Esophagus squamous epithelium (tissue), 5 donors: ENCODE measurements at places on chromosomes 16 and 17. TPM values are rescaled to one million over a fixed set of nuclear protein-coding genes. Genes with fewer than 3 reads are reported as not detected.

FBXW10 gene
- total RNA-seq, result 0.09 TPM

GRCh38 chr17:50541716-50542688 lies 5.0 kb upstream of the SPATA20 start:
- peaks cover 44% of the 10 kb centered on the region for H3K4me1 ChIP-seq
- no peaks in the 10 kb centered on the region for H3K27me3 ChIP-seq
- DNase-seq, result no peak

DNA sequence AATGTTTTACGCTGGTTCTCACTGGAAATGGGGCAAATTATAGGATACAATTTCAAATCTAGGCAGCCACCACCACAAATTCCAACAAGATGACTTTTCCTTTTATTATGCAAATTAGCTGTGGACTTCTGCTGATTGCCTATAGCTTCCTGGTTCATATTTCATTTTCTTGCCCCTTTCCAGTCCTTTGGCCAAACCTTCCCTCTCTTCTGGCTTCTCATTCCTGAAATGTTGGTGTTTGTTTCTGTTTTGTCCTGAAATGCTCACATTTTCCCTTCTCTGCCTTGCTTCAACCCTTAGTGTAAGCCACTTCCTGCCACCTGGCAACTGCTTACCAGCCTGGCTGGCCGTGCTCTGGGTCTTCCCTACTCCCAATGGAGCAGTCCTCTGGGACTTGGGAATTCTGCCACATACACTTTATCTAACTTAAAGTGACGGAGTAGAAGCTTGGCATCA lies 14.0 kb downstream of the PRSS54 start:
- no peak overlapping the region for H3K4me3 ChIP-seq
- no peaks in the 10 kb centered on the region for H3K4me1 ChIP-seq
- no peak for DNase-seq
- peak overlapping the region; percentile 59 for H3K27ac ChIP-seq

CDK5R1 gene
- total RNA-seq, result 11.9 TPM

- no peaks in the 10 kb centered on the region for H3K27me3 ChIP-seq
- H3K36me3 ChIP-seq, result no peaks in the 10 kb centered on the region
- no peak overlapping the region for H3K27ac ChIP-seq
- H3K4me3 ChIP-seq, result no peak overlapping the region
- no peak for DNase-seq
- H3K4me1 ChIP-seq, result no peaks in the 10 kb centered on the region
These were observed 19.8 kb downstream of the ASIC2 start for GRCh38 chr17:33273271-33273670.
